ENCODE measurements at places on chromosomes 7 and 10.

DNA sequence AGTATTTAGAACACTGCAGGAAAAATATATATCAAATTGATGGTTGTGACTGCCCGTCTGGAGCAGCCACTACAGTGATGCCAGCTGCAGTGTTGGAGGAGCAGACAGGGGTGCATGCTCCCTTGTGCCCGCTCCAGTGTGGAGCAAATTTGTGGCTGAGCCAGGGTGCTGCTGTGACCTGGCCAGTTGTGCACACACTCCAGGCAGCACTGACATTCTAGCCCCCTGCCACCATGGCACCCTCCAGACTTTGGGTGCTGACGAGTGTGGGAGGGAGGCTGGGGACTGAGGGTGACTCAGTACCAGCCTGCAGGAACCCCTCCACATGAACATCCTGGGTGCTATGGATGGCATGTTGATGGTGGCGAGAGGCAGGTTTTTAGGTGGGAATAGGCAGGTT is 160.0 kb upstream of the PCDH15 start:
- DNase-seq, result no peak

GRCh38 chr7:141416650-141417270 is 134.4 kb upstream of the AGK start:
- no peak for DNase-seq

DNA sequence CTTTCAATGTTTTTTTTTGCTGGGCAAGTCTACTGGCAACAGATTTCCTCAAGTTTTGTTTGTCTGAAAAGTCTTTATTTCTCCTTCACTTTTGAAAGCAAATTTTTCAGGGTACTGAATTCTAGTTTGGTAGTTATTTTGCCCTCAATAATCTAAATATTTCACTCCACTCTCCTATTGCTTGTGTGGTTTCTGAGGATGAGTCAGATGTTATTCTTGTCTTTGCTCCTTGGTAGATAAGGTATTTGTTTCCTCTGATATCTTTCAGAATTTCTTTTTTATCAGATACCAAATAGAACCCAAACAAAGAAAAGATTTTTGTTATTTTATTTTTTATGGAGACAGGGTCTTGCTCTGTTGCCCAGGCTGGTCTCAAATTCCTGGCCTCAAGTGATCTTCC is 99.2 kb upstream of the MALRD1 start:
- no peak for DNase-seq

GRCh38 chr10:17146892-17147291 is 17.3 kb upstream of the CUBN start:
- no peak for DNase-seq

- no peak for DNase-seq
These were observed 116.1 kb downstream of the KLF6 start for GRCh38 chr10:3668966-3669330.

- no peak for DNase-seq
These were observed 113.9 kb downstream of the ETV1 start for GRCh38 chr7:13875496-13876074.

DNA sequence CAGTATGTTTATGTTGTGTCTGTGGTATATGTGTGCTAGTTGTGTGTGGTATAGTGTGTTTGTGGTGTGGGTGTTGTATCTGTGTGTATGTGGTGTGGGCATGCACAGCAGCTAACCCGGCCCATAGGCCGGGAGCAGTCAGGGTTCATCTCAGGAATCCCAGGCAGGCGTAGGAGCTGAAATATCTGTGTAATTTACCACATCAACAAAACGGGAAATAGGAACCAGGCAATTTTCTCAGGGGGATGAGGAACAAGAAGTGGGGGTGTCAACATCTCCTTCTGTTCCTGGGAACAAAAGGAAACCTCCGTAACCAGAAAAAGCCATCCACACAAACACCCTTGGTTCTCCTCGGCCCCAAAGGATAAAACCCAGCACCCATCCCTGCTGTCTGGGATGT is 24.5 kb upstream of the ZNF488 start:
- no peak for DNase-seq

GRCh38 chr10:43424416-43424815 is 12.5 kb upstream of the ZNF487 start:
- no peak for DNase-seq

GRCh38 chr10:79089632-79090031 is 20.9 kb downstream of the ZMIZ1 start:
- DNase-seq, result no peak

DNA sequence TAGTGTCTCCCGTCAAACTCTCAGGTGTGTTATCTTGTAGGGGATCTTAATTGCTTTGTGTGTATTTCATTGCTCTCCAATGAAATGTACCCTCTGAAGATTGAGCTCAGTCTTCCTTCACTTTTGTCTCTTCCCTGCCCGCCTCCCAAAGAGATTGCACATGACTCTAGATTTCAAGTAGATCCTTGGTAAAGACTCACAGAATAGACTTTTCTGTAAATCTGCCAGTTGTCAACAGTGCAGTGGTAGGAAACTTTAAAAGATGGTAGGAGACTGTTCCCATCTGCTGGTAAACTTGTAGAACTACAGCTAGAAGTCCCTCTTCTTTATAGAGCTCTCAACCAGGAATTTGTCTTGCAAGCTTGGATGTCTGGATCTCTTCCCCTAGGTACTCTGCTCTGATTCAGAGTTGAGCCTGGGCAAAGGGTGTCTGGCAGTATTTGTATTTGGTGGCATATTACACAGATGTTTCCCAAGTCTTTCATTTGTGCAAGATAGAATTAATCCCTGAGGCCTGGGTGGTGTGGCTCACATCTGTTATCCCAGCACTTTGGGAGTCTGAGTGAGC is 9.6 kb downstream of the CCL26 start:
- DNase-seq, result peak; percentile 78

GRCh38 chr10:44995914-44996669 is 4.6 kb upstream of the ZNF22 start:
- no peak for DNase-seq

DNA sequence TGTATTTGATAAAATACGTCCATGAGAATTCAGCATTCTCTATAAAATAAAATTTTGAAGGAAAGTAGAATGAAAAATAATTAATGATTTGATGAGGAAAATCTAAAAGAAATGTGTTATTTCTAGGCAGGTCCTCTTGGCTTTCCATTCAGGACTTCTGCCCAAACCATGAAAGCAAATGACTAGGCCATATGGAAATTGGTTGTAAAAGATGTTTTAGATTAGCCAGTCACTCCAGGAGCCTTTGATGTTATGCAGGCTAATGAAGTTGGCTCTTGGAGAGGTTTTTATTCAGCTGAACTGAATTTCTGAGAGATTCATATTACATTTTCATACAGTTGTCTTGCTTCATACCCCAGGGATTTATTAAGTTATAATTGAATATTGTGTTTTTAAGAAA is 452.8 kb downstream of the SDK1 start:
- DNase-seq, result no peak

DNA sequence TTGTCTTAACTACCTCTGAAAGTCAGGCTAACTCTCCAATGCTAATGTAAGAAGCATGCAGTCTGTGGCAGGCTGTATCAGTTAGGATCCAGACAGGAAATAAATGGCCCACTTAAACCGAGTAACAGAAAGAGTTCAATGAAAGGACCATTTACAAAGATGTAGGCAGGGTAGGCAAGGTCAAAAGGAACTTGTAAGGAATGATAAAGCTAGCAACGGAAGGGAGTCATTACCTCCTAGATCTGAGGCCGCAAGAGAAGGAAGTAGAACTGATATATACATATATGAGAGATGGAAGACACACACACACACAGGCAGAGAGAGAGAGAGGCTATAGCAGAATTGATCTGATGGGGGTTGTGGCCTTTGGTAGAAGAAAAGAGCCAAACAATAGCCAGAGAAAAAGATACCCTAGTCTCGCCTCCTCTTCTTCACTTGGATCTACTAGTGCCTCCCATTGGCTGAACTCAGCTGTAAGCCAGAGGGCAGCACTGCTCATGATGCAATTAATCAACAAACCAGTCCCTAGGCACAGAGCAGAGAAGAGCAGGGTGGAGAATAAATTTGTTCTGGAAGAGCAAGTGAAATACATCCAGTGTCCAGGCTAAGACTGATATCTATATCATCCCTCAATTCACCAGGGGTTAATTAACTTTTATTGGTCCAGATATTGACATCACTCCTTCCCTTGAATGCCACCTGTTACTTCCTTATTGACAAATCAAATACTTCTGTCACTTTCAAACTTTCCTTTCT is 91.2 kb downstream of the LSMEM1 start:
- DNase-seq, result no peak

GRCh38 chr10:121736315-121737130 is 138.3 kb upstream of the FGFR2 start:
- DNase-seq, result no peak

GRCh38 chr7:44097064-44097932 is 6.8 kb upstream of the AEBP1 start:
- no peak for DNase-seq

Data from ELR (cell line).